ENCODE measurements at places on chromosomes 2 and 18.

GRCh38 chr2:72993933-72994280 is 76.6 kb downstream of the EMX1 start:
- DNase-seq, result no peak

DNA sequence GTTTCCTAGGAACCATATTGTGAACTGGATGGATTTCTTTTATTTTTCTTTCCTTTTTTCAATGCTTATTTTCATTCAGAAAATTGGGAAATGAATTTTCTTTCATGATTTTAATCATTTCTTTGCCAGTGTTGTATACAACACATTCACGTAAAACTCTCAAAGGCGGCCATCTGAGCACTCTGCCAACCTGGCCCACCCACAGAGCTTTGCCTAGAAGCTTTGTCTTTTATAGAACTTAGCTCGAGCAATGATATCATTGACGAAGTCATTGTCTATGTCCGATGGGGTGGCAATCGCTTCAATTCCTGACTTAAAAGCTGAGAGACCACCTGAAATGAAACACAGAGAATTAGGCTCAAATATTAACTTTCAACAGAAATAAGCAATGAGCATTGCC is 13.3 kb downstream of the LYG2 start:
- DNase-seq, result no peak

DNA sequence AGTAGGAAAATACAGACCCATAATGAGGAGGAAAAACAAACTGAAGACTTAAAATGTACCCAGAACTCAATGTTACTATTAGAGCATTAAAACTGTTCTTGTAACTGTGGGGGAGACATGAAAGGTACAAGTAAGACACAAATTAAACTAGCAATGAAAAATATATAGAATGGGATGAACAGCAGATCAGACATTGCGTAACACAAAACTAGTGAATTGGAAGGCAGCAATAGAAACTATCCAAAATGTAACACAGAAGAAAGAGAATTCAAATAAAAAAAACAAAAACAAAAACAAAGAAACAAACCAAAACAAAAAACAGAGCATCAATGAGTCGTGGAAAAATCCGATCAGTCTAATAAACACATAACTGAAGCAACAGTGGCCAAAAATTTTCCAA is 127.1 kb upstream of the CNGA3 start:
- no peak for DNase-seq

GRCh38 chr2:118994172-118994700 is 52.2 kb downstream of the MARCO start:
- DNase-seq, result no peak

GRCh38 chr2:9145109-9145751 is 61.4 kb upstream of the ASAP2 start:
- DNase-seq, result no peak

DNA sequence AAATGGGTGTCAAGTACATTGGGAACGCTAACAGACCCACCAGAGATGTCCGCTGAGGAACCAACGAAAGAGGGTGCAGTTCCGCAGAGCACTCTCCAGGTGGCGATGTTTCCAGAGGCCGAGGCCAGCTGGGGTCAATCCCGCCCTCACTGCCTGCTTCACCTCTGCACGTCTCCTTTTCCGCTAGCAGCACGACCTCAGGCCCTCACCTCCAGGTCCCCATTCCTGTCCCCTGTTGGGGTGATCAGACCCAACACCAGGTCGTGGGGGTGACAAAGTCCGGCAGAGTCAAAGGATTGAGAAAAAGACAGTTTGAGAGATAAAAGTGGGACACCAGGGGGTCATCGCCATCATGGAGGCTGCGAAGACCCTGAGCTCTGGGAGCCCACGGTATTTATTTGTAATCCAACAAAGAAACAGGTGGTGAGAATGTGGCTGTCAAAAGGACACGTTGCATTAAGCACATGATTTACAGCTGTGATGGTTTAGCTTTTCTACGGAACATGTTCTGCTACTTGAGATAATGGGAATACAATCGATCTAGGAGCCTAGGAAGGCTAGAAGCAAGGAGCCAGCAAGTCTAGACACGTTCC is 27.3 kb downstream of the ZAP70 start:
- no peak for DNase-seq

GRCh38 chr2:129806317-129806716 is 173.1 kb upstream of the RAB6C start:
- no peak for DNase-seq

- no peak for DNase-seq
These were observed 70.8 kb upstream of the SLC1A4 start for GRCh38 chr2:64918220-64918886.

DNA sequence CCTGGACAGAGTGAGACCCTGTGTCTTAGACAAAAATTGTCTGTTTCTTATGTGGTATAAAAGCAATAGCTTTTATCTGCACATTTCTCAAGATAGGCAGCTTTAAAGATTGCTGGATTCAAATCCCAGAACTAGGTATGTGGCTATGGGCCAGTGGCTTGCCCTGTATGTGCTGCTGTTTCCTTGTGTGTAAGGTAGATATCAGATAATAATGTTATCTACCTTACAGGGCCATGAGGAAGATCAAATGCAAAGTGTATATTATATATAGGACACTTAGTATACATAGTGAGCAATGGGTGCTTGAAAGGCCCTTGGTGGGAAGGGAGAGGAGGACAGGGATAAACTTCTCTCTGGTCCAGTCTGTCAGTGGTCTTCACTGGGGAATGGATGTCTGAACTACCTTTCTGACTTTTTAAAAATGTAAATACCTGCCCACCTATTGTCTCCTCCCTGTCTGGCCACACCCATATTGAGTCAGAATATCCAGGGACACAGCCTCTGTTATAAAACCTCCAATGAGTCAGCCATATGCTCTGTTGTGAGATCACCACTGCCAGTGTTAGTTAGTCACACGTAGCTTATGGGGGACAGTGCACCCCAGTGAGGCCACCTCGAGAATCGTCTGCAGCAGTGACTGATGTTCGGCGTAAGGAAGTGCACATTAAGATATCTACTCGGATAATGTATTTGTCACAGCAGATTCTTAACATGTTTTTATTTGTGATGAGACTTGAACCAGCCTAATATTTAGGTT is 383.4 kb downstream of the PTPRM start:
- no peak for DNase-seq

- DNase-seq, result no peak
These were observed 12.6 kb downstream of the SULT1C4 start for GRCh38 chr2:108390340-108390739.

Measured in suprapubic skin (tissue), 4 donors.